ENCODE measurements at places on chromosomes 12 and 14.

DNA sequence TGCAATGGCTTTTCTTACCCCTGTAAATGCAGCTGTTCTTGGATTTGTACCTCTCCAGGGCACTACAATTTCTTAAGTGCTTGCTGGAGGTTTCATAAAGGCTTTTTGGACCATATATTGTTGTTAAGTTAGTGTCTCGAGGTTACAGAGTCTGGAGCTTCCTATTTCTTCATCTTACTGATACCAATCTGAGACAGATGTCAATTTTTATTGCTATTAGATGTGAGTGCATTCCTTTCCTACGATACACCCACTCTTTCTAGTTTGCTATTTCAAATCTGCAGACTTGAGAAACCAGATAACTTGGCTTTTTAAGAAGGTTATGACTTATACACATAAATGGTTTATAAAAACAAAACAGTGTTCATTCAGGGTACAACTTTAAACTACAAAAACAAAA is 2.1 kb downstream of the NOXRED1 start:
- no peak for DNase-seq

GRCh38 chr12:65619018-65619417 is 205.3 kb upstream of the HMGA2 start:
- no peak for DNase-seq

GRCh38 chr12:27553941-27554340 is 29.9 kb downstream of the PPFIBP1 start:
- no peak for DNase-seq

DNA sequence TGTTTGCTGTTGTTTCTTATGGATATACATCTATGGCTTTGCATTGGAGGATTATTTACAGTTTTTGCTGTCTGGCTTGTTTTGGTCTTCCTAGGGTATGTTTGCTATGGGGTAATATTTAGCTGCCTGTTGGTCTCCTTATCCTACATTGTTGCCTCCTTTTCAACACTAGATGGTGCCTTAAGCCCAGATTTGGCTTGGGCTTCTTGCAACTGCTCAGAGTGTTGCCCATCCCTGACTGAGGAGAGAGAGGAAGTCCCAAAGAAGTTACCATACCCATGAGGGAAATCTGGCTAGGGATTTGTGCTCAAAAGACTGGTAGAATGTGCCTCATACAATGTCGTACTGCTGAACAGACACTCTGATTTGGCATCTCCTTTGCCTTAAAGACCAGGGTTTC is 94.6 kb upstream of the MUCL1 start:
- DNase-seq = peak; percentile 22

DNA sequence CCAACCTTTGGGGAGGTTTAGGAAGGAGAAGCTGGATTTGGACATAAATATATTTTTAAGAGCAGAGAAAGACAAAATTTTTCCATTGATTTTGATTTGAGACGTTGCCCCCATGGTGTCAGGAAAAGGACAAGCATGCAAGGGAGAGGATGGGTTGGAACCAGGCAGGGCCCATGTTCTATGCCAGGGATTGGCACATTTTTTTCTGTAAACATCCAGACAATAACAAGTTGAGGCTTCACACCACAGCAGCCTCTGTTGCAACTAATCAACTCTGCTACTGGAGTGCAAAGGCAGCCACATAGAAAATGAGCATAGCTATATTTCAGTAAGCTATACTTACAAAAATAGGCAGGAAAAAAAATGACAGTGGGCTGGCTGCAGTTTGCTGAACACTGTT is 44.7 kb downstream of the NR1H4 start:
- no peak for DNase-seq

- peak; percentile 31 for DNase-seq
Measured at GRCh38 chr12:66279123-66279712, 23.1 kb upstream of the HELB start.

- no peak for DNase-seq
Measured at GRCh38 chr12:45626965-45627364, 102.5 kb upstream of the ARID2 start.

GRCh38 chr14:63725786-63726460 is 1.9 kb downstream of the SGPP1 start:
- peak; percentile 19 for DNase-seq

DNA sequence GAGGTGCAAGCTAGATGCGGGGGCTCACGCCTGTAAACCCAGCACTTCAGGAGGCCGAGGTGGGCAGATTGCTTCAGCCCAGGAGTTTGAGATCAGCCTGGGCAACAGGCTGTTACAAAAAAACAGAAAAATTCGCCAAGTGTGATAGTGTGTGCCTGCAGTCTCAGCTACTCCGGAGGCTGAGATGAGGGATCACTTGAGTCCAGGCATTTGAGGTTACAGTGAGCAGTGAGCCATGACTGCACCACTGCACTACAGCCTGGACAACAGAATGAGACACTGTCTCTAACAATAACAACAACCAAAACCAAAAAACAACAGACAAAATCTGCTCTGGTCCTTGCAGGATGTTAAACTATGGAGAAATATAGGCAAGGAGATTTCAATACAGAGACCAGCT is 13.9 kb downstream of the BTBD7 start:
- DNase-seq = no peak

DNA sequence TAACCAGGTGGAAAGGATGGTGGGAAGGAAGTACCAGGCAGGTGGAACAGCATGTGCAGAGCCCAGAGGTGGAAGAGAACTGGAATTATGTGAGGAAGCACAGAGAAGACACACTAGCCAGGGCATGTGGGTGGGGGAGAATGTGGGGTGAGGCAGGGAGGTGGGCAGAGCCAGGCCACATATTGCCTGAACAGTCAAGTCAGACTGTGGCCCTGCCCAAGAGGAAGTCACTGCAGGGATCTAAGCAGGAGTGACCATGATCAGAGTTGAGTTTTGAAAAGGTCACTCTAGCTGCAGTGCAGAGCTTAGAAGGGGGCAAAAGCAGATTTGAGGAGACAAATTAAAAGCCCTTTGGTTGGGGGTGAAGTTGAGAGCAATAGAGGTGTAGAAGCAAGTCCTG is 114.0 kb upstream of the SLC38A2 start:
- DNase-seq = no peak

All from fibroblast of the aortic adventitia (primary cell).